A172 (cell line): ENCODE measurements at places on chromosomes 6 and 20. TPM values are rescaled to one million over a fixed set of nuclear protein-coding genes. Genes with fewer than 3 reads are reported as not detected.

The SLC35B3 gene
- 11.2 and 18.7 TPM in 2 replicates for total RNA-seq

The OR2H2 gene
- not detected in 2 replicates for total RNA-seq

DNA sequence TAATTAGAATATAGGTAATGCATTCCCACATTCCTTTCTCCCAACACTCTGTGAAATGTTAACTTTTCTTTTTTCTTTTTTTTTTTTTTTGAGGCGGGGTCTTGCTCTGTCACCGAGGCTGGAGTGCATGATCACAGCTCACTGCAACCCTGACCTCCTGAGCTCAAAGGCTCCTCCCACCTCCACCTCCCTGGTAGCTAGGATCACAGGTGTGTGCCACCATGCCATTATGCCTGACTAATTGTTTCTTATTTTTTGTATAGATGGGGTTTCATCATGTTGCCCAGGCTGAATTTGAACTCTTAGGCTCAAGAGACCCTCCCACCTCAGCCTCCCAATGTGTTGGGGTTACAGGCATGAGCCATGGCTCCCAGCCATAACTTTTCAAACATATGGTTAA is 135.7 kb upstream of the SHLD1 start:
- no peak for DNase-seq

DNA sequence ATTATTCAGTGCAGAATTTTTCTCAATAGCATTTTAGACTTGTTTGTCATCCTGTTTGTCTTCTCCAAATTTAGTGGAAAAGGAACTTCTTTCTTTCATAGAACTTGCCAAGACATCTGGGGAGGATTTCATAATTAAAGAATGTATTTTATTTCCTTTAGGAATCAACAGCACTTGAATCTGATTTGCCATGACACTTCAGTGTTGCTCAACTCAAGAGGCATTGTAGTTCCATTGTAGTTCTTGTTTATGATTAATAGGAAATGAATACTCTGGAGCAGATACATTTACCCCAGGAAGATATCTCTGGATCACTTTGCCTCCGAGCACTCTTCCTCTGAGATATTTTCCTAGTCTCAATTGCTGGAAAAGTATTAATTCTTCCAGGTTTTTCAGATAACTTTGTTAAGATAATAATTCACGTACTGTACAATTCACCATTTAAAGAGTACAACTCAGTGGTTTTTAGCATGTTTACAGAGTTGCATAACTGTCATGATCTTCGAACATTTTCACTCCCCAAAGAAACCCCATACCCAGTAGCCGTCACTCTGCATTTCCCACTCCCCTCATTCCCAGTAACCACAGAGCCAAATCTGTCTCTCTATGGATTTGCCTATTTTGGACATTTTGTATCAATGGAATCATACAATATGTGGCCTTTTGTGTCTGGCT is 29.7 kb downstream of the AKAP12 start:
- no peak for DNase-seq

DNA sequence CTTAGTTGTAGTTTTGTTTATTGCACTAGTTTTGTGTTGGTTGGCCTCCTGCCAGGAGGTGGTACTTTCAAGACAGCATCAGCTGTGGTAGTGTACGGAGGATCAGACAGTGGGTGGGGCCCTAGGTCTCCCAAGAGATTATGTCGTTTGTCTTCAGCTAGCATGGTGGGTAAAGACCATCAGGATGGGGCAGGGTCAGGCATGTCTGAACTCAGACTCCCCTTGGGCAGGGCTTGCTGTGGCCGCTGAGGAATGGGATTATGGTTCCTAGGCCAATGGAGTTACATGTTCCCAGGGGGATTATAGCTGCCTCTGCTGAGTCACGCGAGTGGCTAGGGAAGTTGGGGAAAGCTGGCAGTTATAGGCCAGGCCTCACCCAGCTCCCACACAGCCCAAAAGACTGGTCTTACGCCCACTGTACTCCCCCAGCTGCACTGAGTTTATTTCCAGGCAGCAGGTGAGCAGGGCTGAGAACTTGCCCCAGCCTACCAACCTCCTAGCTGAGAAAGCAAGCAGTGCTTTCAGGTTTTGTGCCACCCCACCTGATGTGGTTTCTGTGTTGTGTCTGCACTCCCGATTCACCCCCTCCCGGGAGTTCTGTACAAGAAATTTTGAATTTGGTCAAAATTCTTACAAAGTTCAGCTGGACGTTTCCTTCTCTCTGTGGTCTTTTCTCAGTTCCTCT is 24.7 kb downstream of the ZSCAN31 start:
- DNase-seq: no peak

DNA sequence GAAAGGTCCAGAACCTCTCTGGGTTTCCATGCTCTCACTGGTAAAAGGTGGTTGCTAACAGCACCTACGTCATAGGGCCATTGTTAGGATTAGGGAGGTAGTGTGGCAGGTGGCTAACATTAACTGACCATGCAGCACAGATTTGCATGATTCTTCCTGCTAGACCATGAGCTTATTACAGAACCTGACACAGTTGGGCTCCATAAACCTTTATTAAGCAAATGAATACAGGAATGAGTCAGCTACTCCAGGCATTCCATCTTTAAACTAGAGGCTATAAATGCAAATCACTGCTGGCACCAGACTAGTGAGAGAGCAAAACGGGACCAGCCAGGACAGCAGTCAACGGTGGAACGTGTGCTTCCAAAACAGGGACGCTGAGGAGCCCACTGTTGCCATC is 440.1 kb downstream of the PTPRT start:
- DNase-seq: no peak
